ENCODE measurements at places on chromosomes 5 and 9. TPM values are rescaled to one million over a fixed set of nuclear protein-coding genes. Genes with fewer than 3 reads are reported as not detected.

- DNase-seq, result no peak
These were observed 24.6 kb downstream of the DENND4C start for GRCh38 chr9:19255112-19255511.

GRCh38 chr9:13274886-13275641 lies 4.4 kb downstream of the MPDZ start:
- no peak for DNase-seq

GRCh38 chr5:124007675-124008398 lies 495.9 kb downstream of the CSNK1G3 start:
- no peak for DNase-seq

DNA sequence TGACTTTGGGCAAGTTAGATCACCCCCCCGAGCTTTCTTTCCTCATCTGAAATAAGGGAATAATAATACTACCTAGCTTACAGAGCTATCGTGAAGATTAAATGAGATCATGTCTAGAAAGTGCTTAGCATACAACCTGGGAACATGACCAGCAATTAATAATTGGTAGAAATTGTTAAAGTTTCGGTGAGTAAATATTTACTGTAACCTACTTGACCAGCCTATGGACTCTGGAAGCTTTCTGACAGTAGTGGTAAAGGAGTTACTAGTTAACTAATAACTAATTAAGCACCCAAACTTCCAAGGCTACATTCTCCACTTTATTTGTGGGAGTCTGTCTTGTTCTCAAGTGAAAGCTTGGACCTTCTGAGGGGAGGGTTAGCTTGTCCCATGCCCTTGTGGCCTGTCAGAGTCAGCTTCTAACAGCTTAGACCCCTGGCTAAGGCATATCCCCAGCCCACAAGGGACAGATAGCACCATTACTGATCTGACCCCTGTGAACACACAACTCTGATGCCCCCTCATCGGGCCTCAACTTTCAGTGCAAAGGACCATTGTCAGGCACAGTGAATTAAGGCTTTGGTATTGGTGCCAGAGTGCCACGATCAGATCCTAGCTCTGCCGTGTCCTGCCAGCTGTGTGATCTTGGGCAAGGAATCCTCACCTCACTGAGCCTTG lies 58.7 kb upstream of the SAP30L start:
- DNase-seq, result no peak

Gene ARL14EPL
- total RNA-seq, result not detected

Gene UHRF2
- total RNA-seq, result 42.0 TPM

- DNase-seq, result no peak
These were observed 39.8 kb upstream of the CCDC112 start for GRCh38 chr5:115336201-115336720.

- no peak for DNase-seq
These were observed 3.9 kb upstream of the FER start for GRCh38 chr5:108743846-108744245.

DNA sequence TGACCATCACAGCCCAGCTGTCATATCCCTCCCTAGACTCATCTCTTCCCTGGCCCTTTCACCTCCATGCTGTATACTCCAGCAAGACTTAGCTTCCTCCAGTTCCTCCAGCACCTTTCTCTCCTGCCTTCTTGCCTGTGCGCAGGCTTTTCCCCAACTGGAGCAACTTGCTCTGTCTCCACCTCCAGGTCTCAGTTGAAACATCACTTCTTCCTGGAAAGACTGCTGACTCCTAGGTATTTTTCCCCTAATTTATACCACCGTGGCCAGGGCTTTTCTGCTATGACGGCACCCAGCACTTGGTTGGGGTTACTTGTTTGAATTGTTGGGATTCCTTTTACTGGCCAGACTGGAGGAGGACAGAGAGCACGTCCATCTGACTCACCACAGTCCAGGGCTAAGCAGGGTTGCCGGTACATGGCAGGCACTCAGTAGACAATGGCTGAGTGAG lies 67.5 kb downstream of the KCNIP1 start:
- DNase-seq, result no peak

GRCh38 chr5:80885396-80886000 lies 74.7 kb upstream of the RASGRF2 start:
- DNase-seq, result peak; percentile 36

DNA sequence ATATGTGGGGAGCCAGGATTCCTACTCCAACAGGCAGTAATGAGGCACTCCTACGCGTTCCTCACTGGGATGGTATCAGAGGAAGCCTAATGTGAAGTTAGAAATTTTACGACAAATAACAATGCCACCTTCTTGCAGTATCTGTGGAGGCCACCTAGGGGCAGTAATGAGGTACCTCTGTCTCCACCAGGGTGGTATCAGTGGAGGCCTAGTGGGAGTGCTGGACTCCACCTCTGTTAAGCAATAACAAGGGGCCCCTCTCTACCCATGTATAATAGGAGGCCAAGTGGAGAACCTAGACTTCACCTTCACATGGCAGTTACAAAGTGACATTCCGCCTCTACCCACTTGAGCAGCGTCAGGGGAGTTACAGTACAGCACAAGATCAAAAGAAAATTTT lies 147.9 kb downstream of the PLPPR1 start:
- no peak for DNase-seq

DNA sequence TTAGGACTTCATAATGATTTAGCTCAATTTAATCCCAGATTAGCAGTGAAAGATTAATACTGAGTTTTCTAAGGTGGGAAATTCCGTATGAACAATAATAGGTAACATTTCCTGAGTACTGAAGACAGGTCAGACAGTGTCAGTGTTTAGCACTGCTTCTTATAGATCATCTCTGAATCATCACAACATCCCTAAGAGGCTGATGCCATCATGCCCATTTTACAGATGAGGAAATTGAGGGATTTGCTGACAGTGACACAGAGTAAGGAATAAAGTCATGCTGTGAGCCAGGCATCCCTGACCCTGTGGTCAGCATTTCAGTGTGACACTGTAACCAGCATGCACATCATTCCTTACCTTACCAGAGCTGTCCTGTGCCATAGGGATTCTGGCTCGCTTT lies 44.5 kb downstream of the DAPK1 start:
- no peak for DNase-seq

Gene SPATA31A3
- total RNA-seq, result not detected

DNA sequence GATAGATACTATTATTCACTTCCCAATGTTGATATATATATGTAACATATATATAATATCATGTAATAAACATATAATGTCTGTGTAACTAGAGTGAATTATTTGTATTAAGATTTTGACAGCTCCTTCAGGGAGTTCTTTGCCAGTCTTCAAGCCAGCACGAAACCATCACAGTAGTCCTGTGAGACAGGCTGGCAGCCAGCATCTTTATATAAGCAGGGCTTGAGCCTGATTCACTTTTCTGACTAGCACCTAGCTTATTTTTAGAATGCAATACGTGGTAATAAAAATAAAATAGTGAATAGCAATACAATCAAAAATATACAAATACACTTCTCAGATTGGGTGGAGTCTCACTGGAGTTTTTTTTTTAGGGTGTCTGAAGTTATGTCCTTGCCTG lies 20.7 kb upstream of the GDA start:
- no peak for DNase-seq

DNA sequence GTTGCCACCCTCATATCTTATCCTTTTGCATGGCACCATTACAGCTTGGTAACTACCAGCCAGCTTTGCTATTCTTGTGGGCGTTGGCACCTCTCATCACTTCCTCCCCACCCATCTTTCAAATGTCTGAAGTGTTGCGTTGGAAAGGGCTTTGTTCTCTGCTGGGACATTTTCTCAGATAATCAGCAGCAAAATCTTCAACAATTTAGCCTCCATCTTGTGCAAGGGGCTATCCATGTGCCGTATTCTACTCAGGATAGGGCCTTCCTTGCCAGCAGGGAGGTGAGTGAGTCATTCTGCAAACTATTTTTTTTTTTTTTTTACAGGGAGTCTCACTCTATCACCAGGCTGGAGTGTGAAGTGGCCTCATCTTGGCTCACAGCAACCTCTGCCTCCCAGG lies 62.1 kb upstream of the NUDT12 start:
- no peak for DNase-seq

Gene TRMO
- total RNA-seq, result 14.9 TPM

DNA sequence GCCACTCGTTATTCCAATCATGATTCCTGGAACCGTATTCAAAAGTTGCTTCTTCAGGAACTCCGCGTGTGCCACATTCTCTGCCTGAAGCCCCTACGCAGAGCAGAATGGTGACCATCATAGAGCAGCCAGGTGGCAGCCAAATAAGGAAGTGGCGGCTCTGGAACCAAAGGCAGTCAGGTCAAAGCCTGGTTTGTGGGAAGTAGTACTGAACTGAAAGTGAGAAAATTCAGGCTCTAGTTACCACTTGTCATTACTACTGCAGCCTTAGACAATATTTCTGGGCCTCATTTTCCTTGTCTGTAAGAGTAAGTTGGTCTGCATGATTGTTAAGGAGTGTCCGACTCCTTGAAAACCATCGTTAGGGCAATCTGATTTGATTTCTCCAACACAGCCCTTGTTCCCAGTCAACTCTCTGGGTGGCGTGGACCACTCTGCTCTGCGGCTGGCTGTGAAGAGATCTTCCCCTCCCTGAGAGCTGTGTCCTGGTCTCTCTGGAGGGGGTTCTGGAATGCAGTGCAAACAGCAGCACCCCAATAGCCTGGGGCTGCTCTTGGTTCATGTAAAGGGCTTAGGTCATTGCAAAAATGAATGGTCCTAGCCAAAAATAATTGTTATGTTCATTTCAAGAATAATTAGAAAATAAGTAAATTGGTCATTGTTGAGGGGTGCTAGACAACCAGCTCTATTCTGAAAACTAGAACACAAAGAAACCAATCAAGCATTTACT lies 102.4 kb downstream of the MED27 start:
- DNase-seq, result peak; percentile 3

Data from mucosa of descending colon (tissue), 3 donors.